ENCODE measurements at places on chromosomes 2 and 18.
A peak's percentile ranks its signal among the peaks of the same experiment; 100 is the strongest.

DNA sequence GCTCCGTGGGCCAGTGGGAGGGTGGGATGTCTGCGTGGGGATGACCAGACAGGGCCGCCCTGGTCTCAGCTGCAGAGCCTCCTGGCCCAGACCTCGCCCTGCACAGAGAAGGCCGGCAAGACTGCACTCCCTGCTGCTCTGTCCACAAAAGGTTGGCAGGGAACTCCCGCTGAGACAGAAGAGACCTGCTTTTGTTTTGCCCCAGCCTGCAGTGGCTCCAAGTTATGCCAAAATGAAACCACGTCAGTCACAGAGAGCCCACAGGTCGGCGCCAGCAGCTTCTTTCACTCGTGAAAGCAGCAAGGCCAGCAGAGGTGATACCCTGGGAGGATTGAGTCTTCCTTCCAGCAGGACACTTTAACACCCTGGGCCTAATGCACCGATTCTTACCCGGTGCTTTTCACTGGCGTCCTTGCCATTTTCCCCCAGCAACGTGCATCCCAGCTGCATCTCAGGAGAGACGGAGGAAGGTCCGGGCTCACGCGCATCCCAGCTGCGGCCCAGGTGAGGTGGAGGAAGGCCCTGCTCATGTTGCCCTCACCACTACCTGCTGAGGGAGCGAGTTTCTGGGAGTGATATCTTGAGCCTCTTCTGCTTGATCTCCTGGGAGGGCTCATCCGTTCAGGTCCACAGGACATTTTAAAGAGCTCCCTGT, 22.1 kb upstream of the CTDP1 start:
- DNase-seq, result no peak

GRCh38 chr18:2102022-2102421, 469.3 kb downstream of the METTL4 start:
- DNase-seq, result no peak

DNA sequence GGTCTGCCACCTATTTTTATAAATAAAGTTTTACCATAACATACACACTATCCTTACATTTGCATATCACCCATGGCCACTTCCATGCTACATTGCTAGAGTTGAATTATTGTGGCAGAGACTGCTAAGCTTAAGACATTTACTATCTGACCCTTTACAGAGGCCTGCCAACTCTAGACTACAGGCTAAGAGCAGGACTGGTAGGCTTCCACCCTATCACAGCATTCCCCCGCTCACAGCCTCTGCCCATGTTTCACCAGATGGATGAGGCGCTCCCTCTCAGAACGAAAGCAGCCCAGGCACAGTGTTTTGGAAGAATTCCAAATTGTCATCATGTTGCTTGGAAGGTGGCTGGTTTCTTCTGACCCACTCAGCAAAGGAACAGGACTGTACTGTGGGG, 91.7 kb upstream of the SLC35G4 start:
- no peak for DNase-seq

- DNase-seq, result no peak
Measured at GRCh38 chr2:118763797-118764196, 83.7 kb downstream of the EN1 start.

GRCh38 chr2:71672826-71673795, 219.8 kb downstream of the DYSF start:
- no peak for DNase-seq

DNA sequence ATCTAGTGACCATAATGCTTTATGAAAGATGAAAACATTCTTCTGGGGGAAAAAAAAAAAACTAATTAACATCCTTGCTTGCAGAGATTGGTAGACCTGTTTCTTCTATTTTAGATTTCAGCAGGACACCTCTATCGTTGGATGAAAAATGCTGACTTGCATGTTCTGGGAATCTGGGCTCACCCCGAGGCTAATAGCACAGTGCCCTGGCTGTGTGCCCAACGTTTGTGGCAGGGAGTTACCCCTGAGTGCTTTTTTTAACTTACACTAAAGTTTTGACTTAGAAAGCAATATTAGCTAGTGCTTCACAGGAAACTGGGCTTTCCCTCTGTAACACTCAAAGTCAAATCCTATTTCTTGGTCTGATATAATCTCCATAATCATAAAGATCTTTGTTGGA, 233.2 kb downstream of the SLC8A1 start:
- no peak for DNase-seq

- peak; percentile 53 for DNase-seq
Measured at GRCh38 chr2:202158796-202159195, 79.6 kb downstream of the SUMO1 start.
